GM12878 (cell line): ENCODE measurements at places on chromosomes 12 and 14. TPM values are rescaled to one million over a fixed set of nuclear protein-coding genes. Genes with fewer than 3 reads are reported as not detected.

- DNase-seq, result no peak
These were observed 294.9 kb downstream of the FOXN3 start for GRCh38 chr14:89121968-89122620.

PAX9 gene
- 0.27 and 0.28 TPM in 2 replicates for total RNA-seq

- DNase-seq, result peak; percentile 66
These were observed 2.6 kb downstream of the ITPK1 start for GRCh38 chr14:93112891-93113677.

- DNase-seq, result no peak
These were observed 5.4 kb upstream of the GSC start for GRCh38 chr14:94775091-94775870.

- DNase-seq, result no peak
These were observed 858 bp upstream of the KCNA1 start for GRCh38 chr12:4908684-4909409.

REC8 gene
- total RNA-seq, result 68.3 and 76.9 TPM in 2 replicates

GRCh38 chr12:58915634-58916033 lies 4.7 kb downstream of the LRIG3 start:
- no peak for DNase-seq

DNA sequence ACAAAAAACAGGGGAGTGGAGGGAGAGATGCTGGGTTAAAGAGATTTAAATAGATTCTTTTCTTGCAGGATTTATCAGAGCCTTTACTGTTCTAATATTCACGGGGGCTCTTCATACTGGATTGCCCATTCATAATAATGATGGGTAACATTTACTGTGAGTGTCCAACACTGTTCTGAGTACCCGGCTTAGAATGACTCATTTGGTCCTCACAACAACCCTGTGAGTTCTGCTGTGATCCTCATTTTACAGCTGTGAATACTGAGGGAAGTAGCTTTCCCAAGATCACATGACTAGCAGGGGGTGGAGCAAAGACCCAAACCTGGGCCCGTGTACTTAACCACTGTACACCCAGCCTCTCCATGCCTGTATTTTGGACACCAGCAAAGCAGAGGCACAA lies 113.4 kb downstream of the NT5DC3 start:
- no peak for DNase-seq
